ENCODE measurements at places on chromosomes 16 and 17.

DNA sequence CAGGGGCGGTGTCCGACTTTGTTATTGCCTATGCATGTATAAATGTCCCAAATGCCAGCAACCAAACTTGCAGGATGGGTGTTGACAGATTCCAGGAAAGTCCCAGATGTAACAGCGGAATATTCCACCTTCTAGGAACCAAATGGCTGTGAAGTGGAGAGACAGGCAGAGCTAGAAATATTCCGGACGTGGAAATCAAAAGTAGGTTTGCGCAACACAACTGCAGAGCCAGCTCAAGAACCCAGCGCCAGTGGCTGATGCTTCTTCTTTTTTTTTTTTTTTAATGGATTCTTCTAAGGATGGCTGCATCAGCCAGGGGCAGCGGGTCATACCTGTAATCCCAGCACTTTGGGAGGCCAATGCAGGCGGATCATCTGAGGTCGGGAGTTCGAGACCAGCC lies 601.7 kb downstream of the MAF start:
- DNase-seq: no peak

DNA sequence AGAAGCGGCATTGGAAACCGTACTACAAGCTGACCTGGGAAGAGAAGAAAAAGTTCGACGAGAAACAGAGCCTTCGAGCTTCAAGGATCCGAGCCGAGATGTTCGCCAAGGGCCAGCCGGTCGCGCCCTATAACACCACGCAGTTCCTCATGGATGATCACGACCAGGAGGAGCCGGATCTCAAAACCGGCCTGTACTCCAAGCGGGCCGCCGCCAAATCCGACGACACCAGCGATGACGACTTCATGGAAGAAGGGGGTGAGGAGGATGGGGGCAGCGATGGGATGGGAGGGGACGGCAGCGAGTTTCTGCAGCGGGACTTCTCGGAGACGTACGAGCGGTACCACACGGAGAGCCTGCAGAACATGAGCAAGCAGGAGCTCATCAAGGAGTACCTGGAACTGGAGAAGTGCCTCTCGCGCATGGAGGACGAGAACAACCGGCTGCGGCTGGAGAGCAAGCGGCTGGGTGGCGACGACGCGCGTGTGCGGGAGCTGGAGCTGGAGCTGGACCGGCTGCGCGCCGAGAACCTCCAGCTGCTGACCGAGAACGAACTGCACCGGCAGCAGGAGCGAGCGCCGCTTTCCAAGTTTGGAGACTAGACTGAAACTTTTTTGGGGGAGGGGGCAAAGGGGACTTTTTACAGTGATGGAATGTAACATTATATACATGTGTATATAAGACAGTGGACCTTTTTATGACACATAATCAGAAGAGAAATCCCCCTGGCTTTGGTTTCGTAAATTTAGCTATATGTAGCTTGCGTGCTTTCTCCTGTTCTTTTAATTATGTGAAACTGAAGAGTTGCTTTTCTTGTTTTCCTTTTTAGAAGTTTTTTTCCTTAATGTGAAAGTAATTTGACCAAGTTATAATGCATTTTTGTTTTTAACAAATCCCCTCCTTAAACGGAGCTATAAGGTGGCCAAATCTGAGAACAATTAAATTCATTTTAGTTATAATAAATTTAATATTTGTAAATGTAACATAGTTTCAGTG lies 1.7 kb downstream of the HEXIM1 start:
- DNase-seq: no peak

- no peak for DNase-seq
Measured at GRCh38 chr17:57649731-57650484, 95.2 kb downstream of the CCDC182 start.

GRCh38 chr16:83456934-83457333 lies 350.8 kb upstream of the HSBP1 start:
- no peak for DNase-seq

DNA sequence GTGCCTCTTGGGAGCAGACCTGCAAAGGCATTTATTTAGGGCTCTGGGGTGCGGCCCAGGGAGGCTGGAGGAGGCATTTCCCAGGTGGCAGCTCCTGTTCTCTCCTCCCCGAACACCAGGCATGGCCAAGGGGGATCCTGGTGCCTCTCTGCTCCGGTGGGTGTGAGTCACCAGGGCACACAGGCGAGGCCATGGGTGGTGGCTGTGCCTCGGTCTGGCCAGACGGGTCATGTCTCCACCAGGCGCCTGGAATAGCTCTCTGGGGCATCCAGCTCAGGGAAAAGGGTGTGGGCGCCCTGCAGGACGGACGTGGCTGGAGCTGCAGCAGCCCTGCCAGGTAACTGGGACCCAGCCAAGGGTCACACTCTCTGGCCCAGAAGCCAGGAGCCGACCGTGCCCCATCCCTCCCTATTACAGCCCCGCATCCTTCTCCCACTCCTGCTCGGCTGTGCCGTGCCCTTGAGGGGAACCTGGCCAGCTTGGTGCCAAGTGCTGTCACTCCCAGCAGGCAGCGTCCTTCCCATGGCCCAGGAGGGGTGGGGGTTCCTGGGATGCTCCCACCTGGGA lies 25.8 kb downstream of the SOX8 start:
- DNase-seq: no peak

- DNase-seq: no peak
Measured at GRCh38 chr16:88744577-88745521, 38.5 kb downstream of the CTU2 start.

DNA sequence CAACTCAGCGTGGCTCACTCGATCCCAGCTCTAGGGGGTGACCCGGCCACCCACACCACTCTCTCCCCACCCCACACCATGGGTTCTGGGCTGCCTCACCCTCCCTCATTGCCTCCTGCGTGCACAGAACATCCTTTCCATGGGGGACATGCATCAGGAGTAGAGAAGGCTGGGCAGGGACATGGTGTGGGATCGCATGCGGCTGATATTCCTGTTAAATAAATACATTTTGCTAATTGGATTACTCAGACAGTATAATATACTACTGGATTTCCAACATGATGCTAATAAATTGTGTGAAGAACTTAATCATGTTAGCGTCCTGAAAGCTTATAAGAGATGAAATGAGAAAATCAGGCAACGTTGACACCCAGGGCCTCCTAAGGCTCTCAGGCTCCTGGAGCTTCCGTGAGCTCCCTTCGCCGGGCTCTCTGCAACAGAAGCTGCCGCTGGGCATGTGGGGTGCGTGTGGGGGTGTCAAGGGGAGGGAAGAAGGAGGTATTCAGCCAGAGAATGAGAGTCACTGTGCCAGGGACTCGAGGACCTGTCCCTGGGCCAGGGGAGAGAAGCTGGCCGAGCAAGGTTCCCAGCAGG lies 173.1 kb upstream of the TNRC6C start:
- no peak for DNase-seq

- no peak for DNase-seq
Measured at GRCh38 chr16:87196231-87196630, 121.0 kb downstream of the C16orf95 start.

DNA sequence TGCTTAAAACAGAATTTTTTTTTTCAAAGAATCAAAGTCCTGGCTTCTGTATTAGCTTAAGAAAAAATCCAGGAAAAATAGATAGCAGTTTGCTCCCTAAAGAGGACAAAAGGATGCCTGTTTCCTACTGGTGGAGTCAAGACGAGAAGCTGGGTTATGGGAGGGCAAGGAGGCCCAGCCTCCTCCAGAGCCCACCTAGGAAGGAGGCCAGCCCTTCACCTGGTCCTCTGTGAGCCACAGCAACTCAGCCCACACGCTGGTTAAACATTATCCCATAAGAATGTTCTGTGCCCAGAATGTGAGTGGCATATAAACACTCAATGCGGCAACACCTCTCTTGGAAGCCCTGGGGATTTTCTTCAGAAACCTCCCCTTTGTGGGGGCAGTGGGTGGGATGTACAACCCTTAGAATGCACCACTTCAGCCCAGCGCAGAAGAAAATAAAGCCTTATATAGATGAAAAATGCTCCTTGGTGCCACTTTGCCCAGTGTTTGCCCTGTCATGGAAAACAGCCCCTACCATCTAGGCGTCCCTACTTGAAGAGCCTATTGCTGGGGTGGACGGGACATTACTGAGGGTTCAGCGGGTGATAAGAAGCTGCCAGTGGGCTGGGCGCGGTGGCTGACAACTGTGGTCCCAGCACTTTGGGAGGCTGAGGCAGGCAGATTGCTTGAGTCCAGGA lies 48.0 kb downstream of the TEKT5 start:
- no peak for DNase-seq

- no peak for DNase-seq
Measured at GRCh38 chr17:79539944-79540705, 70.7 kb downstream of the RBFOX3 start.

DNA sequence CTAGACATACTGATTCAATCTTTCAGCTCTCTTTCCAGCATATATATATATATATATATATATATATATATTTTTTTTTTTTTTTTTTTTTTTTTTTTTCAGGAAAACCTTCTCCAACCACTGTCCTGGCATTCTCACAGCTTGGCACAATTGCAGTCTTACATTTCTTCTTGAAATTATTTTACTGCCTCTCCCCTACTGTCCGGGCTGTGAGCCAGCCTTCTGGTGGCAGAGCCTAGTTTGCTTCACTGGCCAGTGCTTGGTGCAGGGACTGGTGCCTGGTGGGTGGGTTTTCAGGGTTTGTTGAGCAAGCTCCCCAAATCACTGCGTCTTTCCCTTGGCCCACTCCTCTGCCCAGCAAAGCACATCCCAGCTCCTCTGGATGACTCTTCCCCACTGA lies 28.5 kb downstream of the PRSS54 start:
- no peak for DNase-seq

GRCh38 chr17:20210614-20211013 lies 201.5 kb downstream of the SPECC1 start:
- DNase-seq: no peak

- DNase-seq: no peak
Measured at GRCh38 chr16:29858974-29859373, 4.1 kb downstream of the CDIPT start.

- DNase-seq: no peak
Measured at GRCh38 chr16:86577314-86577971, 906 bp upstream of the FOXL1 start.
